ENCODE measurements at places on chromosomes 12 and 14.

DNA sequence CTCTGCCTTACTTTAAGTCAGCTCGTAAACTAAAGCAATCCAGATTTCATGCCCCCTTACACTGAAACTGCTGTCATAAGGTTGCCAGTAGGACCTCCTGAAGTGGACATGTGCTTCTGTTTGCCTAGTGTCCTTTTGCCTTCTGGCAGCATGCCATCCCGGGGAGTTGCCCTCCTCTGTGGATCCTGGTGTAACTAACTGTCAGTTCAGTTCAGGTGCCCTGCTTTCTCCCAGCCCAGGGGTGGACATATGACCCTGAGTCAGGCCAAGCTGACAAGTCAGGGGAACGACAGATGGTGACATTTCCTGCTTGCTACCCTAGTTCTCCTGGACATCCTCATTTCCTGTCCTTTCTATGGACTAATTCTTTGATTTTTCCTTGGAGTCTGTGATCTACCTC lies 25.6 kb downstream of the AKAP6 start:
- no peak for DNase-seq
- no peak overlapping the region for H3K27ac ChIP-seq
- H3K4me1 ChIP-seq, result no peaks in the 10 kb centered on the region
- H3K36me3 ChIP-seq, result no peaks in the 10 kb centered on the region

GRCh38 chr14:34063470-34064164 lies 112.7 kb upstream of the EGLN3 start:
- H3K27me3 ChIP-seq, result no peaks in the 10 kb centered on the region
- H3K4me1 ChIP-seq, result peaks cover 36% of the 10 kb centered on the region
- peak overlapping the region; percentile 90 for H3K27ac ChIP-seq
- peak; percentile 68 for DNase-seq
- H3K36me3 ChIP-seq, result no peaks in the 10 kb centered on the region

DNA sequence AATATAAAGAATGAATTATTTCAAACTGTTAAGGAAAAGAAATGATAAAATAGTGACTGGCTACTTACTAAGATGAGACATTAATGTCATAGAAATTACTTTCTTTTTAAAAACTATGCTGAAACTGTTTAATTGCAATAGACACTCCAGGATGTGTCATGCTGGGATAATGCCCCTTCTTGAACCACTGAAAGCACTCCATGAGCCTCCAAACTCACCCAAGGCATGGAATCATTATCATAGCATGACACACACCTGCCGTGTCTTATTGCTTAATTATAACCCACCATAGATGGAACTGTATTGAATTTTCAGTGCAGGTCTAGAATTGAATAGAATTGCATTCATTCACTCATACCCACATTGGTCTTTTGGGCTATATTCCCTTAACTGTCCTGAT lies 4.3 kb downstream of the MBIP start:
- no peak overlapping the region for H3K4me3 ChIP-seq
- H3K27me3 ChIP-seq, result no peaks in the 10 kb centered on the region
- no peak for DNase-seq

DNA sequence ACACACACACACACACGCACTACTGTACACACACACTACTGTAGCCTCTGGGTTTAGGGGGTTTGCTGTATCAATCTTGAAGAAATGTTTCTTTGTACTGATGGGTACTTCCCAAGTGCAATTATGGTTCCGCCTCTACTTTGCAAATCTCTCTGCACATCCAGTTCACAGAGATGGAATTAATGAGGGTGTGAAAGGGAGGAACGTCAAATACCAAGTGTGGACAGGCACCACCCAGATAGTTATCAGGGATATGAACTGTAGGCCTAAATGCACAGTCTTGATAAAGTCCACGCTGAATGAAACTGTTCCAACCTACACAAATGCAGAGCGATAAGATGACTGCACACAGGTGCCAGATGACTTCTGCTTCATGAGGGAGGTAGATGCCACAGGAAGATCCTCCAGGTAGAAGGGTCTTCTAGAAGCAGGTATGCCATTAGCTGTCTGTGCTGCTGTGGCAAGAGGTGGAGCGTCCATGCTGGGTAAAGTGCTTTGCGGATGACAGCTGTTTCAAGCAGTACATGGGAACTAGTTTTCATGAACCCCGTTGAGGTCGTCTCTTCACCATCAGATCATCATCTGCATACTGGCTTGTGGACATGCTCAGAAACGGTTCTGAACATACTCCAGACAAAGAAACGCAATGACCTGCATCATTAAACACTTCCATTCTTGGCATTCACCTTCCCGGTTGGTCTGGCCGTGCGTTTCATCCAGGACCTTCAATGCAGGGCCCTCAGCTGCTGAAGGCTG lies 314.3 kb upstream of the RTL1 start:
- no peak overlapping the region for H3K27ac ChIP-seq
- H3K4me1 ChIP-seq, result no peaks in the 10 kb centered on the region
- no peak overlapping the region for H3K4me3 ChIP-seq
- DNase-seq, result no peak
- no peaks in the 10 kb centered on the region for H3K36me3 ChIP-seq
- H3K27me3 ChIP-seq, result no peaks in the 10 kb centered on the region

DNA sequence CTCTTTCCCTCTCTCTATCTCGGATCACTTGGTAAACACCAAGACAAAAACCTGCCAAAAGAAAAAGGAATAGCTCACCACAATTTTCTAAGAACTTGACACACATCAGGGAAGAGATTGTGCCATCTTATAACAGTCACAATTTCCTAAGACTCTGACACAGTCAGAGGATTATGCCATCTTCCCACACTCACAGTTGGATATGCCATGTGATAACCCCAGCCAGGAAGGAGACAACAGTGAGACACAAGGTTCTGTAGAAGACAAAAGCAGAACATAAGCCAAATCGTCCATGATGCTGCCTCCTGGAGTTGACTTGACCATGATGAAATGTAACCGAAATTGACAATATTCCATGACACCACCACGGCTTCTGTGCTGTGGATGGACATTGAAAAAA lies 2.8 kb upstream of the CLEC9A start:
- H3K4me1 ChIP-seq, result no peaks in the 10 kb centered on the region
- no peak overlapping the region for H3K27ac ChIP-seq
- no peak for DNase-seq
- no peaks in the 10 kb centered on the region for H3K27me3 ChIP-seq

DNA sequence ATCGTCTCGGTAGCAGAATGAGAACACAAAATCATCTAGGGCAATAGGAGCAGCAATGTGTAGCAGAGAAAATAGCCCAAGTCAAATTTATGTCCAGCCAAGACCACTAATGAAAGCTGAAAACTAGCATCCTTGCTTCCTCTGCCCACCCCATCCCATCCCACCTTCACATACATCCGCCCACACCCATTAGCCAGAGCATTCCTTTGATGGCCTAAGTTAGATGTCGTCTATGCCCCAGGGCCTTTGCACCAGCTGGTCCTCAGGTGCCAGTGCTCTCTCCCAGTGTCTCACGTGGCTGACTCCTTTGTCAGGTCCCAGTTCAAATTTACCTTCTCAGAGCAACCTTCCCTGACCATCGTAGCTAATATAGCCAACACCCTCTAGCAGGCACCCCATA lies 17.8 kb upstream of the PPP2R5C start:
- H3K4me1 ChIP-seq, result no peaks in the 10 kb centered on the region
- no peaks in the 10 kb centered on the region for H3K36me3 ChIP-seq
- no peak overlapping the region for H3K27ac ChIP-seq
- H3K27me3 ChIP-seq, result no peaks in the 10 kb centered on the region
- no peak overlapping the region for H3K4me3 ChIP-seq

- no peak overlapping the region for H3K4me3 ChIP-seq
- no peaks in the 10 kb centered on the region for H3K36me3 ChIP-seq
- no peak overlapping the region for H3K27ac ChIP-seq
These were observed 31.1 kb upstream of the DENND5B start for GRCh38 chr12:31622038-31622437.

DNA sequence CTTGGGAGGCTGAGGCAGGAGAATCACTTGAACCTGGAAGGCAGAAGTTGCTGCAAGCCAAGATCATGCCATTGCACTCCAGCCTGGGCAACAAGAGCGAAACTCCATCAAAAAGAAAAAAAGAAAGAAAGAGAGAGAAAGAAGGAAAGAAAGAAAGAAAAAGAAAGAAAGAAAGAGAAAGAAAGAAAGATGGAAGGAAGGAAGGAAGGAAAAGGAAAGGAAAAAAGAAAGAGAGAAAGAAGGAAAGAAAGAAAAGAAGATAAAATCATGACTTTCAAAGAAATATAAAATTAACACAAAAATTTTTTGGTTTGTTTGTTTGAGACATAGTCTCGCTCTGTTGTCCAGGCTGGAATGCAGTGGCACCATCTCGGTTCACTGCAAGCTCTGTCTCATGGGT lies 22.2 kb upstream of the DAAM1 start:
- H3K4me3 ChIP-seq, result no peak overlapping the region
- H3K27me3 ChIP-seq, result no peaks in the 10 kb centered on the region
- no peak for DNase-seq
- H3K4me1 ChIP-seq, result peaks cover 5% of the 10 kb centered on the region
- H3K27ac ChIP-seq, result no peak overlapping the region

GRCh38 chr12:110575326-110575725 lies 7.8 kb downstream of the PPTC7 start:
- peak overlapping the region; percentile 3 for H3K4me3 ChIP-seq
- H3K4me1 ChIP-seq, result peaks cover 77% of the 10 kb centered on the region
- no peaks in the 10 kb centered on the region for H3K36me3 ChIP-seq
- H3K27ac ChIP-seq, result peak overlapping the region; percentile 97
- no peaks in the 10 kb centered on the region for H3K27me3 ChIP-seq

GRCh38 chr14:68451696-68452373 lies 341.0 kb downstream of the ZFP36L1 start:
- no peaks in the 10 kb centered on the region for H3K27me3 ChIP-seq
- peak; percentile 38 for DNase-seq
- H3K27ac ChIP-seq, result peak overlapping the region; percentile 30
- H3K36me3 ChIP-seq, result no peaks in the 10 kb centered on the region
- no peak overlapping the region for H3K4me3 ChIP-seq

DNA sequence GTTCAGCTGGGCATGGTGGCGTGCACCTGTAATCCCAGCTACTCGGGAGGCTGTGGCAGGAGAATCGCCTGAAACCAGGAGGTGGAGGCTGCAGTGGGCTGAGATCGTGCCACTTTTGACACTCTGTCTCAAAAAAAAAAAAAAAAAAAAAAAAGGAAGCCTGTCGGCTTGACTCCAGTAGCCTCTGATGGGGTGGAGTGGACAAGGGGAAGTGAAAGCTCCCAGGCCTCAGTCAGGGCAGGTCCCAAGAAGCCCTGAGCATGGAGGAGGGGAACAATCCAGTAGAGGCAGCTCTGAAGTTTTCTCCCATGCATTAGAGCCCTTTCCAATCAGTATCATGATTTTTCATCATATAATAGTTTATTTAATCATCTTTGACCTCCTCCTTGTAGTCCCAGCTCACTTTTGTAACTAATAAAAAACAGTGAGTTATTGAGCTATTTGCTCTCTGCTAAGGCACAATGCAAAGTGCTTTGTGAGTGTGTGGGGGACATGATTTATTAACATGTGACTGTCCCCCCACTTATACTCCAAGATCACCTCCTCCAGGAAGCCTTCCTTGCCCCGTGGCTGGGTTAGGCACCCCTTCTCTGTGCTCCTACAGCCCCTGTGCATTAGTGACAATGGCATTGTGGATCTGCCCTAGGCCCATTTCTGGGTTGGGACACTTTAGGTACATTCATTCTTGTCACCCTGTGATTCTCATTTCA lies 4.7 kb upstream of the SSH1 start:
- no peak overlapping the region for H3K27ac ChIP-seq
- H3K4me1 ChIP-seq, result peaks cover 5% of the 10 kb centered on the region
- DNase-seq, result no peak
- H3K36me3 ChIP-seq, result no peaks in the 10 kb centered on the region
- H3K27me3 ChIP-seq, result no peaks in the 10 kb centered on the region
- no peak overlapping the region for H3K4me3 ChIP-seq

- no peak for DNase-seq
- H3K4me3 ChIP-seq, result no peak overlapping the region
- no peaks in the 10 kb centered on the region for H3K27me3 ChIP-seq
- no peaks in the 10 kb centered on the region for H3K36me3 ChIP-seq
- no peak overlapping the region for H3K27ac ChIP-seq
- no peaks in the 10 kb centered on the region for H3K4me1 ChIP-seq
These were observed 10.2 kb downstream of the INHBC start for GRCh38 chr12:57444744-57445143.

DNA sequence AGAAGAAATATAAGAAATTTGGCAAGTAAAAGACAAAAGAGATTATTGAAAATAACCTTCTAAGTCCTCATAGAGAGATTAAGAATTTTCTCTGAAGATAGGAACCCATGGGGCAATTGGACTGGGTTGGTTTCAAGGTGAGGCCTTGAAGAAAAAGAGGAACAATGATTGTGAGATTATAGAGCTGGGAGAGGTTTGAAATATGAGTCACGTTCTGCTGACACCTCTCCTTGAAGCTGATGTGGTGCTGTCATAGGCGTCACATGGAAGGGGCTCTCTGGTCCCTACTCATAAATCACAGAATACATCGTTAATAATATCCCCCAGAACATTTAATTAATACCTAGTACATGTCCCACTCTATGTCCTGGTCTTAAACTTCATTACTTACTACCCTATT lies 227.6 kb upstream of the PDE3A start:
- DNase-seq, result no peak
- H3K4me1 ChIP-seq, result no peaks in the 10 kb centered on the region
- H3K27me3 ChIP-seq, result no peaks in the 10 kb centered on the region
- no peak overlapping the region for H3K4me3 ChIP-seq

GRCh38 chr14:67602995-67603545 lies 3.0 kb upstream of the PIGH start:
- no peak for DNase-seq
- no peak overlapping the region for H3K27ac ChIP-seq
- H3K4me1 ChIP-seq, result peaks cover 5% of the 10 kb centered on the region
- no peaks in the 10 kb centered on the region for H3K27me3 ChIP-seq
- H3K4me3 ChIP-seq, result no peak overlapping the region

DNA sequence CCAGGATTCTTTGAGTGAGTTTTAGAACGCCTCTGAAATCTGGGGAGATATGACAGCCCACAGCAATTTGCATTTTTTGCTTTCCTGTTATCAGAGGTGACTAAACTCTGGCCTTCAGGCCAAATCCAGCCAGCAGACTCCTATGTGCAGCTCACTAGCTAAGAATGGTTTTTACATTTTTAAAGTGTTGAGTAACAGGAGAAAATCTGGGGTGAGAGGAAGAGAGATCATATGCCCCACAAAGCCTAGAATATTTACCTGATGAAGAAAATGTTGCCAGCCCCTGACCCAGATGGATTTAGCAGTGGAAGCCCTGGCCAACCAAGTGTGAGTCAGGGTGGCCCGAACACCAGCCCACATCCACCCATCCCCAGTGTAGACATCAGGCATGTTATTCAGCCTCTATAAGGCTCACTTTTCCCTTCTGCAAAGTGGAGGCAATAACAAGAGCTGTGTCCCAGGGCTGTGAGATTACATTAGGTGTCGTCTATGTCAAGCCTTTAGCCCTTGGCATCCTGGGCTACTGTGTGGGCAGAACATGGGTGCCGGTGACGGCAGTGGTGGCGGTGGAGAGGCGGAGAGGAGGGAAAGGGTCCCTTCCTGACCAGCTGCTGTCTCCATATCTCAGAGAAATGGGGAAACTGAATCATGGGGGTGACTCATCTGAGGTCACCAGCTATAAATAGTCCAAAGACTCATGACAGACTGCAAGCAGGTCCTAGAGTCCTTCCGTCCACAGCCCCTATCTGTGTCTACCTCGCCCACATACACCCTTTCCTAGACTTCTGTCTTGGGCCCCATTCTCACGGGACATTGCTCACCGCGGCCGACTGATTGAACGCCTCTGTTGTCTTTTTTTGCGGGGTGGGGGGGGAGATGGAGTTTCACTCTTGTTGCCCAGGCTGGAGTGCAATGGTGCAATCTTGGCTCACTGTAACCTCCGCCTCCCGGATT lies 32.6 kb upstream of the CD9 start:
- no peak overlapping the region for H3K4me3 ChIP-seq
- DNase-seq, result peak; percentile 61
- H3K36me3 ChIP-seq, result no peaks in the 10 kb centered on the region
- peak overlapping the region; percentile 81 for H3K27ac ChIP-seq
- peaks cover 21% of the 10 kb centered on the region for H3K4me1 ChIP-seq

- no peaks in the 10 kb centered on the region for H3K27me3 ChIP-seq
- no peak overlapping the region for H3K4me3 ChIP-seq
- H3K27ac ChIP-seq, result no peak overlapping the region
- no peaks in the 10 kb centered on the region for H3K36me3 ChIP-seq
These were observed 21.1 kb downstream of the TMED8 start for GRCh38 chr14:77355811-77356210.
